HFFc6 (cell line): ENCODE measurements at places on chromosomes 4 and X. TPM values are rescaled to one million over a fixed set of nuclear protein-coding genes. Genes with fewer than 3 reads are reported as not detected.
A peak's percentile ranks its signal among the peaks of the same experiment; 100 is the strongest.

The EVC2 gene
- total RNA-seq = 2.9 to 3.7 TPM (median 3.2 TPM) in 3 replicates

The MAGEC2 gene
- not detected in 3 replicates for total RNA-seq

DNA sequence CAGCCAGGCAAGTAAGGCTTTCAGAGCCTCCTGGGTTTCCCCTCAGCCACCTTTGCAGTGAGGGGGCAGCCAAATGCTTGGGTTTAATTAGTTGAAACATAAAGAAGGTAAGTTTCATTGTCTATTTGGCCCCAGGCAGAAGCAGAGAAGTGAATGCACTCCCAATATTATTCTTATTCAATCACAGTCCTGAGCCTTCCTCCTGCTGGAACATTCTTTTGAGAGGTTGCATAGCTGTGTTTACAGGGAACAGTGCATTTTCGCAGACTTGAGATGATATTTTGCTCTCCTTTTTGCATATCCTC lies 13.9 kb downstream of the SLC2A9 start:
- peaks cover 2% of the 10 kb centered on the region for H3K27me3 ChIP-seq
- no peak overlapping the region for H3K27ac ChIP-seq
- H3K36me3 ChIP-seq = no peaks in the 10 kb centered on the region
- no peak overlapping the region for H3K4me3 ChIP-seq
- no peak for DNase-seq

DNA sequence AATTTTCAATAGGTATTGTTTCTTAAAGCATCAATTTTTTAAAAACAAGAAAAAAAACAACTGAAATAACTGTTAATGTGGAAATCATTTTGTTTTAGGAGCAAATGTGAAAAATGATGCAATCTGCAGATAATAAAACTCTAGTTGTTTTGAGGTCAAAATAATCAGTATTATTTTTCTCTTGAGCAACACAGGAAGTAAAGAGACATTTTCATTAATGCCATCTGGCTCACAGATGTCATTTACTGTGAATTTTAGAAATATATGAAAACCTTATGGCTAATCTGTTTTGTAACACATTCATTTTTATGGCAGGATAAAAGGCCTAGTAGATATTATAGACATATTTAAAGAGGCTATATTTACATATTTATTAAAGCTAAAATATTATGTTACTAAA lies 141.6 kb downstream of the PCDH18 start:
- H3K27me3 ChIP-seq = no peaks in the 10 kb centered on the region
- DNase-seq = no peak
- peaks cover 26% of the 10 kb centered on the region for H3K4me1 ChIP-seq

DNA sequence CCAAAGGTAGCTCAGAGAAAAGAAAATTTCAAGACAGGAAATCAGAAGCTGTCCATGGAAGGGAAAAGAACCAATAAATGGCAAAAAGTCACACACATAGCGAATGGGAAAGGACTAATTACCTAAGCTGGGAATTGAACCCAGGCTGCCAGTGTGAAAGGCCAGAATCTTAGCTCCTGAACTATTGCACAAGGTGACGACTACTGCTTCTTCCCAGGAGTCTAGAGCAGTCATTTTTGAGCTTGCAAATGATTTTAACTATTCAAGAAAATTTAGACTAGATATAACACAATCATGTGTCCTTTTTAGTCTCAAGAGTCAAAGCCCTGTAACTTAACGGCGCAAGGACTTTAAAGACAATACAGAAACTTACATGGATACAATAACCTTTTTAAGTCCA lies 34.1 kb upstream of the ZNF81 start:
- H3K27ac ChIP-seq = no peak overlapping the region
- peaks cover 10% of the 10 kb centered on the region for H3K27me3 ChIP-seq
- no peaks in the 10 kb centered on the region for H3K4me1 ChIP-seq
- DNase-seq = peak; percentile 9
- H3K36me3 ChIP-seq = no peaks in the 10 kb centered on the region
- no peak overlapping the region for H3K4me3 ChIP-seq

DNA sequence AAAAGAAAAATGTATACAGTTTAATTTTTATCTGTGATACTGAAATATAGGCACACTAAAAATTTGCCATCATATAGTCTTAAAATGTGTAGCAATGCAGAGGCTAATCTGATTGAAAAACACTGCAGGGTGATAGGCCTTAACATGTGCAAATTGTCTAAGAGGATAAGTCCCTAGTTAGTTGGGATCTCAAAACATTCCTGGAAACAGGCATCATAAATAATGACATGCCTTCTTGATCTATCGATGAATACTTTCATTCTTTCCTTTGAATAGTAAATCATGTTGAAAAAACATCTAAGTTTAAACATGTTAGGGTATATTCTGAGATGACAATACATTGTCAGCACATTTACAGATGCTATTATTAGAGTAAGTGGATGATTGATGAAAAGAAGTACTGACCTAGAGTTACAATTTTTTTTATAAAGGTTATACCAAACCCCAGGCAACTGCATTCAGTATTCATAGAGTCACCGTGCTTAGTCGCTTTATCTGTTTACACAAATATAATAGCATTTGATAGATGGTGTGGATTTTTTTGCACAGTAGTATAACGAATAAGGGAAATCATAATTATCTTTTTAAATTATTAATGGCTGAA lies 668.2 kb upstream of the ADGRL3 start:
- no peak for DNase-seq
- H3K27me3 ChIP-seq = no peaks in the 10 kb centered on the region

DNA sequence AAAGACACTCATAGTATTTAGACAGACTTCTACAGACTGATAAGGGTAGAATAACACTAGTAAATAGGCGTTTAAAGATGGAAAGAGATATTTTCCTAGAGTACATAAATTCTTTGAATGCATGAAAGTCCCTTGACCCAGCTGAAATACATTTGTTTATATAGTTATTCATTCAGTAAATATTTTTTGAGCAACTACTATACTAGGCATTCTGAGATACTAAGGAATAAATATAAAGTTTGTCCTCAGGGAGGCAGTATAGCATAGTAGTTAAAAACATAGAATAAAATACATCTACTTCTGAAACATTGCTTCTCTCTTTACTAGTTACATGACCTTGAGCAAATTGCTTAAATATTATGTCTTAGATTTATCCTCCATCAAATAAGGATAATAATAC lies 27.4 kb downstream of the HMGN5 start:
- H3K27me3 ChIP-seq = no peaks in the 10 kb centered on the region; the same call in 1 of the 2 replicates
- peak; percentile 4 for DNase-seq
- H3K4me3 ChIP-seq = no peak overlapping the region
- no peaks in the 10 kb centered on the region for H3K36me3 ChIP-seq
- H3K27ac ChIP-seq = no peak overlapping the region
